ENCODE measurements at places on chromosomes 1 and 21.

- DNase-seq: no peak
Observed at GRCh38 chr1:22140694-22141093, 2.2 kb downstream of the WNT4 start.

DNA sequence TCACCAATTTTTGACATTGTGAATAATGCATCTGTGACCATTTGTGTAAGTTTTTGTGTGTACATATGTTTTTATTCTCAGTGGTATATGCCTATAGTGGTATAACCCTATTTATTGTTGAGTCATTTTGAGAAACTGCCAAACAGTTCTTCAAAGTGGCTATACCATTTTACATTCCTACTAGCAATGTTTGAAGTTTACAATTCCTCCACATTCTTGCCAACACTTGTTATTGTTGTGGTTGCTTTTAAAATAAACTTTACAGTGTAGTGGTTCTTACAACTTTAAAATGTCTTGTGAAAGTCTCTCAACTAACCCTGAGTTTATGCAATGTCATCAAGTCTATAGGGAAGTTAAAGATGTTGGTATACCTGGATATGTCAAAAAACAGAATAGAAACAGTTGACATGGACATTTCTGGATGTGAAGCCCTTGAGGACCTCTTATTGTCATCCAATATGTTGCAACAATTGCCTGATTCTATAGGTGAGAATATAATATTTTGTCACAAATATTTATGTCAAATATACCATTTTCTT, 219.4 kb downstream of the LRRC40 start:
- DNase-seq: no peak

DNA sequence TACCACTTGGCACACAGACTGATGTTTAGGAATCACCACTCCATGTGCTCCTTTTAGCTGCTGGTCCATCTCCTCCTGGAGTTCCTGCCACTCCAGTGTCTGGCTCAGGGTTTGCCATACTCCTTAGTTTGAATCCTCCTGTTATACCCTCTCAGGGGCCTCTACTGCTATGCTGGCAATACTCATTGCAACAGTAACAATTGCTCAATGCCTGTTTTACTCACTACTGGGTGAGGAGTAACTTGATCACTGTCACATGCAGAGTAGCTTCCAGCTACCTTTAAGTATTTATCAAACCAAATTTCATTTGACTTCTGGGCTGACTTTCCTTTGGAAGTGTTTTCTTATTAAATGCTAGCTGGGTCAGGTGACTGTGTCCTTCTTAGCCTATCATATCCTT, 107.2 kb upstream of the WLS start:
- DNase-seq: no peak

GRCh38 chr1:26034504-26035202, 11.3 kb downstream of the SLC30A2 start:
- no peak for DNase-seq

DNA sequence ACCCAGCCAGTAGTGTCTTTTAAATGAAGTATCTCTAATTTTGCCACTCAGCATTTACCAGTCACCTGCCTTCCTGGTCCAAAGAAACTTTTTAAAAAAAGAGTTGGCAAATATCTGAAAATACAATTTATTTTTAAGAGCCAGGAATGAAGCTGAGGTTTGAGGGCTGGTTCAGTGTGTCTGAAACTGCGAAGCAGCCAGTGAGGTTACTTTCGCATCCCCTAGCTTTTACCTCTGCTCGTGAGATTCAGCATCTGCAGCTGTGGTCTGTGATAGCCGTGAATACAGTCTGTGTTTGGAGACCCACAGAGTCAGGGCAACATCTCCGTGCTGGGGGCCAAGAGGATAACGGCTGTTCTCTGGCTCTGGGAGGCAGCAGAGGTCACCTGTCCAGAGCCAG, 21.3 kb upstream of the KCNAB2 start:
- no peak for DNase-seq

DNA sequence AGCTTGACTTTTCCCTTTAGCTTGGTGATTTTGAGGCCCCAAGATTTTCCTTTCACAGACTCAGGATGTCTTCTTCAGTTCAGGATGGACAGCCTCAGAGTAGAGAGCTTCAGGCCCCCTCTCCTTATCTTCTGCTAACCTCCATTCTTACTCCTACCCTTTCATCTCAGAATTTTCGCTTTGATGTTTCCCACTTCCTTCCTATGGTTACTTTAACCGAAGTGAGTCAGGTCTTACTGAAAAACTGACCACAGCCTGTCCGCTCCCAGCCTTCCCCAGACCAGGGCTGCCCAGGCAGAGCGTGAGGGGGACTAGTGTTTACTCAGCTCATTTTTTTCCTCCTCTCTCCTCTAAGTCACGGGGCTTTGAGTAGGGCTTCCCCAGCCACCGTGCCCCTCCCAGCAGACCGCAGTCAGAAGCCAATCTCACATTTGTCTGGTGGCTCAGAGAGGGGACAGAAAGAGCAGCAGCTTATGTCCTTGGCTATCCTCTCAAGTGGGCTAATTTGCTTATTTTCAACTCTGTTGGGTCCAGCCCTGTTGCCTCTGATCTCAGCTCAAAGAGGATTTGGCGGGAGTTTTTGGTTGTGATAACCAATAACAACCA, 4.2 kb upstream of the IL19 start:
- DNase-seq: no peak

GRCh38 chr1:39250460-39251240, 46.2 kb downstream of the MACF1 start:
- no peak for DNase-seq

DNA sequence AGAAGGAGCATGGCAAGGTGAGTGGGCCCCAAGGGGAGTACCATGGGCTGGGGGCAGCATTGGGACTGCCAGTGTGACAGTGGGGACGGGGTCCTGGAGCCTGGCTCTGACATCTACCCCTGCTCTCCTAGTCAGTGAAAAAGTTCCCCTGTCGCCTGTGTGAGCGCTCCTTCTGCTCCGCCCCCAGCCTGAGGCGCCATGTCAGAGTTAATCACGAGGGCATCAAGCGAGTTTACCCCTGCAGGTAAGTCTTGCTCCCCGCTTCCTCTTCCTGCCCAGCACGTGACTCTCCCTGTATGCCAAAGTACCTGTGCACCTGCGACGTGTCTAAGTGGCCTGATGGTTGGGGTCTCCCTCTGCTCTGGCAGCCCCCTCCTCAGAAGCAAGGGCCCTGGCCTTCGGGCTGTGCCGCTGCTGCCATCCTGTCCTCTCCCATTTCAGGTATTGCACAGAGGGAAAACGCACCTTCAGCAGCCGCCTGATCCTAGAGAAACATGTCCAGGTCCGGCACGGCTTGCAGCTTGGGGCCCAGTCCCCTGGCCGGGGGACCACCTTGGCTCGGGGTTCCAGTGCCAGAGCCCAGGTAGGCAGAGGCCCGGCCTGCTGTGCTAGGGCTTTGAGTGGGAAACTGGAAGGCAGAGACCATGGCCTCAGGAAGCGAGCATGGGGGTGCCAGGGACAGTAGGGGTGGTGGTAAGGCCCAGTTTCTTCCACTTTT, 8.1 kb downstream of the ZNF687 start:
- no peak for DNase-seq

DNA sequence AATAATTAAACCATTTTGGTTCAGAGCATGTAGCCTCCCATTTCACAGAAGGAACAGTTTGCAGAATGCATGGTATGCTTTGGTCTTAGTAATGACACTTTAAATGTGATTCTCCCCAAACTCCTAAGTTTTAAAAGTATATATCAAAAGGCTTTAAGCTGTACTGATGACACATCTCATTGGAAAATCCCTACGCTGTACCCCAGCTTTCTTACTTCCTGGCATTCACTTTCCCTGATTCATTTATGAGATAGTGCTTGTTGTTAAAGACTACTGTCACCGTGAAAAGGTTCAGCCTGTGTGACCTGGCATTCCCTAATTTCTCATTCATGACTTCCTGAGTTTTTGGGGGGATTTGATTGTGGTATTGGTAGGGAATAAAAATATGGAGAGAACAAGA, 53.4 kb downstream of the MPZL1 start:
- DNase-seq: no peak

Data from NCI-H1930 (cell line).